ENCODE measurements at places on chromosomes 3 and 15.

GRCh38 chr15:69647142-69647513, 194.5 kb downstream of the RPLP1 start:
- no peak for DNase-seq

DNA sequence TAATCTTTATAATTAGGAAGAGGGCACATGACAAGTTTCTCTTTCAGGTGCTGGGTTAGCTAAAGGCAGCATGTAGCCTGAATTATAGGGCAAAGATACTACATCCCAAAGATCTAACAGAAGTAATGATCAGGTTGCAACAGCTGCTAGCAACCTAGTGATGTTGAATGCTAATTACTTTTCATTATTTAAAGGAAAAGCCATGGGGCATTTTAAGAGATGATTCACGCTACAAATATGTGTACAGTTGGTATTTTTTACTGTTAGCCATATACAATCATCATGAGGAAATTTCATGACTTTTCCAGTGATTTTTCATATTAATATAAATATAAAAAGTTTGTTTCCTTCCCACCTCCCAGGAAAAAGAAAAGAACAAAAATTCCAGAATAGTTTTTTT, 43.0 kb downstream of the NEK10 start:
- no peak for DNase-seq

- DNase-seq, result no peak
These were observed 66.7 kb downstream of the ITGA11 start for GRCh38 chr15:68365140-68365745.

DNA sequence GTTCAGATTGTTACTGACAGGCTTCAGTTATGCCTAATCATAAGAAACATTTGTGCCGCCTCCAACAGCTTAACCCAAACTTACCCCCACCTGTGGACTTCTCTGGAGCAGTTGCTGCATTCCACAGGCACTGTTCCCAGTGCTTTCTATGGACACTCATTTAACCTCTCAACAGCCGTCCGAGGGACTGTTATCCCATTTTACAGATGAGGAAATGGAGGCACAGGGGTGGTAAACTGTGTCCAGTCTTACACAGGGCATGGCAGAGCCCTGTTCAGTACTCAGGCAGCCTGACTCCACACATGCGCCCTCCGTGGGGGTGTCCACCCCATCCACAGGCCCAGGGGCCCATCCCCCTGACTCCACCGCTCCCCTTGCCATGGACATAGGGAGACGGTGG, 14.3 kb upstream of the TGM5 start:
- DNase-seq, result no peak

GRCh38 chr3:121870717-121871116, 23.5 kb upstream of the SLC15A2 start:
- DNase-seq, result no peak

- DNase-seq, result no peak
These were observed 46.0 kb downstream of the FSIP1 start for GRCh38 chr15:39736412-39737195.

DNA sequence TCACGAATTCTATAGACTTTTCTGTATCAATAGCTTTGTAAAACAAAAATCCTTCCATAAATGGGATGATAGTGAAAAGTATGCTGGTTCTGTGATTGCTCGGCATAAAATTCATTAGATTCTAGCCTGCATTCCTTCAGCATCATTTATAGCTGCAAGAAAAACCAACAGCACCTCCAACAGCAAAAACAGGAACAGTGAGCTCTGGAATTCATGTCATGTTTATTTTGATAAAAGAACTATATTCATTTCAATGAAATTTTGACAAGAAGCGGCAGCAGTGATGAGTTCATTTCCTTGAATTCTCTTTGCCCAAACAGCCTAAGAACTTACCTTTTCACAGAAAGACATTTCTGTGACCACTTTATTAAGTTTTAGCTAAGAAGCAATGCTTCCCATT, 515.2 kb upstream of the CCDC54 start:
- DNase-seq, result no peak

GRCh38 chr3:150589759-150590158, 13.4 kb upstream of the SELENOT start:
- no peak for DNase-seq

- peak; percentile 45 for DNase-seq
These were observed 2.0 kb upstream of the SOX2 start for GRCh38 chr3:181709537-181710279.

DNA sequence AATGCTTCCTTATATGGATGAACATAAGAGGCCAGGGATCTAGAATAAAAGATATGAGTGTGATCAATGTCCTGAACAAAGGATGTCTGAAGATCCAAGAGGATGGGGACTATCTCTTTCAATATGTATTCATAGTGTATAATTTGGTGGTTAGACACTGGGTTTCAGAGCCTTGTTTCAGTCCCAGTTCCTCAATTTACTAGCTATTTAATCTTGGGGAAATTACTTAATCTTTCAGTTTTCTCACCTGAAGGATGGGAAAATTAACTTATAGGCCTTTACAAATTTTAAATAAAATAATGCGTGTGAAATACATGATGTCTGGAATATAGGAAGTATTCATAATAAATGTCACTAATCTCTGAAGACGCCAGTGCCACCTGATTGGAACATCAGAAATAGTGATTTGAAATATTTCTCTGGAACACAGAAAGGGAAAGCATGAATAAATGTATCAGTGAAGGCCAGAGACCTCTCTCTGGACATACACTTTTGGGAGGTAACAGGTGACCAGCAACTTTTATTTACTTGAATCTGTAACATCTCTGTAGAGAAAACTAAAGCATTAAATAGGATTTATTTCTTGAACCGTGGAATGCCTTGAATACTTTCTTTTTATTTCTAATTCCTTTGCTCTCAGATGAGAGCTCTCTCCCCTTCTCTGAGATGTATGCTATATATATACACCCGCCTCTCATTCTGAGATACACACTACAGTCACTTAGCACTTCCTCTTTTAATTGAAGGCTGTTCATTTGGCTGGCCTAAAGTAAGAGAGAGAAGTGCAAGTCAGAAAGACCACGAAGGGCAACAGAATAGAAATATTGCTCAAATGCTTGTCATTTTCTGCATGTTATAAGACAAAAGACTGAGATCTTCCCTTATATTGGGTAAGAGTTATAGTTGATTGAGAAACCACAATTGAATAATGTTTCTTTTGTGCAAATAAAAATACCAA, 407.1 kb downstream of the LSAMP start:
- no peak for DNase-seq

Measured in activated CD8-positive, alpha-beta memory T cell treated with anti-CD3 and anti-CD28 coated beads for 1 hour (primary cell).